ENCODE measurements at places on chromosomes 1 and 21. TPM values are rescaled to one million over a fixed set of nuclear protein-coding genes. Genes with fewer than 3 reads are reported as not detected.

Gene GCSAML
- total RNA-seq = 0.20 TPM

Gene IGSF21
- 1.1 TPM for total RNA-seq

DNA sequence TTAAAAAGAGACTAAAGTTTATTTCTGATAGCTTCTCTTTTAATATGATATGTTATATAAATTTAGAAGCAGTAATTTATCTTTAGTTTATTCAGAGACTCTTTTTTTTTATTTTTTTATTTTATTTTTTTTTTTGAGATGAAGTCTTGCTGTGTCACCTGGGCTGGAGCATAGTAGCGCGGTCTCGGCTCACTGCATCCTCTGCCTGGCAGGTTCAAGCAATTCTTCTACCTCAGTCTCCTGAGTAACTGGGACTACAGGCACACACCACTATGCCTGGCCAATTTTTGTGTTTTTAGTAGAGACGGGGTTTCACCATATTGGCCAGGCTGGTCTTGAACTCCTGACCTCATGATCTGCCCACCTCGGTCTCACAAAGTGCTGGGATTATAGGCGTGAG, 89.6 kb downstream of the DISP1 start:
- no peak for DNase-seq

- no peak for DNase-seq
These were observed 3.1 kb upstream of the GJC2 start for GRCh38 chr1:228146417-228147150.

DNA sequence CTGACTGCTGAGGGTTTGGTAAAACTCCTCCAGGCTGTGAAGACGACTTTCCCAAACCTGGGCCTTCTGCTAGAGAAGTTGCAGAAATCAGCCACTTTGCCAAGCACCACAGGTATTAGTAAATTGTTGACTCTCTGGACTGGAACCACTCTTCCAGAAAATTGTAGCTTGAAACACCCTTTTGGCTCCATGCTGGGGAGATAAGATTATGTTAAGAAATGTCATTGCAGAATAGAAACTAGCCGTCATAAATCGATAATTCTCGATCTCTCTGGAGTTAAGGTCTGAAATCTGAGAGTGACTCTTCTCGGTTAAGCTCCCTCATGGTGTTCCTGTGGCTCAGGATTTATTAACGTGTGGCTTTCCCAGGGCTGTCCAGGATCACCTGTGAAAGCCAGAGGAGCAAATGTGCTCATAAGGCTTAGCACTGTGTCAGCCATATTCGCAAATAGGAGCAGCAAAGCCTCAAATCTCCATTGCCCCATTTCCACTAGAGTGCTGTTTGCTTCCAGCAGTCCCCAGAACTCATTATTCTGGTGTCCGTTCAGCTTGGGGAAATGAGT, 54.6 kb downstream of the ZBTB40 start:
- no peak for DNase-seq

GRCh38 chr1:9807541-9807940, 16.2 kb downstream of the CLSTN1 start:
- DNase-seq = no peak
